ELR (cell line): ENCODE measurements at places on chromosomes 3 and 15.

GRCh38 chr15:31221936-31222515, 104.6 kb upstream of the KLF13 start:
- DNase-seq = no peak

- no peak for DNase-seq
These were observed 107.2 kb upstream of the LRRC3B start for GRCh38 chr3:26515351-26515750.

DNA sequence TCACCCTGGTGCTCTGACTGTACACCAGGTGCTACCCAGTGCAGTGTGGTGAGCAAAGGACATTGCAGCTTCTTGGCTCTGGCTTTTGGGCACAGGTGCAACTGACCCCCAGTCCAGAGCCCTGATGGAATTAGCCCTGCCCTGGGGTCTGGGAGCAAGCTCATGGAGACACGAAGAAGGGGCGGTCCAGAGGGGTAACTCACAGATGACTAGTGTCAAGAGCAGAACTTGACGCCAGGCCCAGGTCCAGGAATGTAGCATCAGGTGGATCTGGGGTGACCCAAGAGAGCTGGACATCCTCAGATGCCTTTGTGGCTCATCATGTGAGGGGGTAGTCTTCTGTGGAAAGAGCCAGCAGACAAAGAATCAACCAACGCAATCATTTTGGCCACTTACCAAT, 88.9 kb downstream of the ASB7 start:
- DNase-seq = no peak

- DNase-seq = no peak
These were observed 39.7 kb downstream of the PTH1R start for GRCh38 chr3:46917257-46917656.

DNA sequence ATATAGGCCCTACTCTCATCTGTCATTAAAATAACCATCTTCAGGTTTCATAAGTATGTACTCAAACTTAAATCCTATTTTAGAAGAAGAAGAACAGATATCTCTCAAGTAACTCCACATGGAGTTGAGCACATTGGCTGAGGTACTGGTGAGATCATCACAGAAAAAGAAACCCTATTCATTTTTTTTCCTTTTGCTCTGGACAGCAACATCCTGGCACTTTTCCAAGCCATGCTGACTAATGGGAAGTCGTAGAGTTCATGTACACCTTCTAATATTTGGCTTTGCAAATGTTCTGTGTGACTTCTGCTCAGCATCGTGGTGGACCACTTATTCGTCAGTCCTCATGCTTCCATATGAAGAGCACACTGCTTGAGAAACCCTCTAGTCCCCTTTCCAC, 336.0 kb upstream of the KCNH8 start:
- peak; percentile 1 for DNase-seq
